CD4-positive, alpha-beta T cell treated with Interleukin-17A for 4 hours (primary cell): ENCODE measurements at places on chromosomes 3 and 15.

DNA sequence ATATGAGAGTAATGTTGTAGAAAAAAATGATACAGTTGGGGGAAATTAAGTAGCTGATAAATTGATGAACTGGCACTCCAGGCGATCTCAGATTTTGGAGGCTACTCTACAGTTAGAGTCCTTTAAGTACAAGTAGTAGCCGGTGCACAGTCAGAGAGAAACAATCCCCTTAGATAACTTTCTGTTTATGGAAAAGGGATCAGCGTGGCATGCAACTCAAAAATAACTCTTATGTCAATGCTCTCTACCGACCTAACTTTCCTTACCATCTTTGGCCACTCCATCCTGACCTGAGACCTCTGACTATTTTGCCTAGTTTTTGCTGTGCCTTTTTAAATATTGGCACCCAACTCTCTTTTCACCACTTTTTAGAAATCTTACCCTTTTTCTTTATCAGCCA is 299.6 kb downstream of the UNC13C start:
- DNase-seq, result no peak

DNA sequence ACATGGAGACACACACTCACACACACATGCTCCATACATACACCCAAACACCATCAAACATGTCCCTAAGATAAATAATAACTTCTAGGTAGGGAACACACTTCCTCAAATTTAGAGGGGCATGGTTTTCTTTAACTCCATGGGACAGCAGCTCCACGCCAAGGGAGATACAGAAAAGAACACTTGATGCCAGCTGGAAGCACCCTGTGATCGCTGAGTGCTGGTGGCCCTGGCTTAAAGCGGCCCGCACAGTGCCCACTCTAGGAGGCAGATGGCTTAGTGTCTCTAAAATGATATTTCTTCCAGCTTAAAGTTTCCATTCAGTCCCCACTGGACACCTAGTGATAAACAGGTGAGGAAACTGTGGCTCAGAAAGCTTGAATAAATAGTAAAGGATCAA is 232.9 kb downstream of the UACA start:
- no peak for DNase-seq

DNA sequence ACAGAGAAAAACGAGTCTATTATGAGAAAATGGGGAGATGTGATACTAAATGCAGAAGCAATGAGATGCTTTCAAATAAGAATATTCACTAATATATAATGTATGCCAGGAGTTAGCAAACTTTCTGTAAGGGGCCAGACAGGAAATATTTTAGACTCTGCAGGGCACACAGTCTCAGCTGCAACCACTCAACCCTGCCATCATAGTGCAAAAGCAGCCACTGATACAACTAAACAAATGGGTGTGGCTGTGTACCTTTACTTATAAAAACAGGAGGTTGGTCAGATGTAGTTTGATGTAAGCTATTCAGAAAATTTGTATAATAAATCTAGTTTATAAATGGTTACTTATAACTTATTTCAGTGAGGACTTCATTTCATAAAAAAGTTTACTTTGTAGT is 78.1 kb downstream of the FBXL22 start:
- DNase-seq, result no peak

- DNase-seq, result no peak
Observed at GRCh38 chr3:50126287-50127211, 28.6 kb upstream of the SEMA3F start.

- no peak for DNase-seq
Observed at GRCh38 chr15:86608461-86609205, 529.0 kb downstream of the AGBL1 start.

DNA sequence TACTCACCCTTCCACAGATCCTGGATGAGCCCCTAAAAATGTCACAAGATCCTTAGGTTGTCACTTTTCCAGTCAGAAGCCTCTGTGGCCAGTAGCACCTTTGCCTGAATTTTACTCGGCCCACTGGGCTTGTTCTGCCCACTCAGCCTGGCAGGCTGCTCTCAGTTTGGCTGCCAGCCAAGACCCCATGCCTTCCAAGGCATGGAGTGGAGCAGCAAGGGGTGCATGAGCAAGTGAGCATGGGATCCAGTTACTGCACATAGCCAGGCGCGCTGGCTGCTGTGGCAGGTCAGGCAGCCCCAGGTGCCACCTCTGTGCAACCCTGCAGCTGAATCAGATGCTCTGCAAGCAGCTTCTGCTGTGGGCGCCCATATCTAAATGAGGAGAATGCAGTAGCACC is 79.3 kb downstream of the CGGBP1 start:
- DNase-seq, result no peak

- peak; percentile 62 for DNase-seq
Observed at GRCh38 chr15:40493089-40493840, 22.5 kb downstream of the CHST14 start.

DNA sequence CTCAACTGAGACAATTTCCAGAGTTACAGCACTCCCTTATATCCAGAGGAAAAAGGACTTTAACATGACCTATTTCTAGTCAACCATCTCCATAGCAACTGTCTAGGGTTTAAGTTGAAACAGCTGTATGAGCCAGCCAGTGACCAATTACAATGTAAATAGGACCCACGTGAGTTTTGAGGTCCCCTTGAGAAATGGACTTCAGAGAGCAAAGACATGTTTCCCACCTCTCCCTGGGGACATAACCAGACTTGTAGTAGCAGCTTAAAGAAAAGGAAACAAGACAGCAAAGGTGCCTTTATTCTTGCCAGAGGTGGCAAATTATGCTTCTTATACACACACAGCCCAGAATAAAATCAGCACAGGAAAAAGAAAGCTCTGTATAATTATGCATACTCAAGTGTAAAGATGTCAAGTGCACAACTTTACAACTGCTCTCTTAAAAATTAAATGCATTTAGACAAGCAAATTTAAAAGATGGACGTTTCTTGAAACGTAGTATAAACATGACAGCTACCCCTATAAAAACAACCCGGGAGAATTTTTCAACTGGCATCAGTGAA is 40.2 kb downstream of the SUMF1 start:
- DNase-seq, result no peak

DNA sequence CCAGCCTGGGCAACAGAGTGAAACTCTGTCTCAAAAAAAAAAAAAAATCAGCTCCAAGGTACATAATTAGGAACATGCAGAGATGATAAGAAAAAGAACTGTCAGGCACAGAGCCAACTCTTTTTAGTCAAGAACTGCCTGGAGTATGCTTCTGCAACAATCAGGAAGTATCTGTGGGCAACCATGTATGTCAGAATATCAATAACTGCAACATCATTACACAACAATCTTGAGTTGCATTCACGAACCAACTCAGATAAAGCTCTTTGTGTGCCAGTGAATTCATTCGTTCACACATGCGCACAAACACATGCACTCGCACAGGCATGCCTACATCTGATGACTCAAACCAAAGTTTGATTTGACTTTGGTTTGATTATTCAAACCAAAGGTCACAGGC is 32.1 kb downstream of the EFHB start:
- no peak for DNase-seq

DNA sequence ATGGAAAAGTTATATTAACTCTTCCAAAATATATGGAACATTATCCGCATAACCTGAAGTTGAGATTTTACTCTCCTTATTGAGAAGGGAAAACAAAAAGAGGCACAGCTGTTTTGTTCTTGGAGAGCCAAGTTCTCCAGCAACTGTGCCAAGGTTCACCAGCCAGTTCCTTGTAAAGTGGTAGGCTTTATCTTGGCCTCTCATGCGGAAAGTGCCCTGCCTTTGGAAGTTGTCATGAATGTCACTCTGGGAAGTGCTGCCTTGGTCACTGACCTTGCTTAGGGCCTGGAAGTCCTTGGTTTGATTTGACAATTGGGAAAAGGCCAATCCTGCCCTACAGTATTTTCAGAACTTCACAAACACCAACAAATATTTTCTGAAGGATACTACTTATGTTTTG is 44.2 kb upstream of the THRB start:
- no peak for DNase-seq

- DNase-seq, result no peak
Observed at GRCh38 chr15:93980261-93980911, 251.0 kb upstream of the MCTP2 start.

GRCh38 chr3:148697306-148698189 is at the start of gene AGTR1:
Gene AGTR1 (plus strand): TSS chr3:148697903. CDS start chr3:148741036, 43,133 bp downstream.
- DNase-seq, result no peak

- no peak for DNase-seq
Observed at GRCh38 chr15:66563126-66563525, 2.7 kb downstream of the LCTL start.

- no peak for DNase-seq
Observed at GRCh38 chr15:89900849-89901248, 7.1 kb upstream of the AP3S2 start.

DNA sequence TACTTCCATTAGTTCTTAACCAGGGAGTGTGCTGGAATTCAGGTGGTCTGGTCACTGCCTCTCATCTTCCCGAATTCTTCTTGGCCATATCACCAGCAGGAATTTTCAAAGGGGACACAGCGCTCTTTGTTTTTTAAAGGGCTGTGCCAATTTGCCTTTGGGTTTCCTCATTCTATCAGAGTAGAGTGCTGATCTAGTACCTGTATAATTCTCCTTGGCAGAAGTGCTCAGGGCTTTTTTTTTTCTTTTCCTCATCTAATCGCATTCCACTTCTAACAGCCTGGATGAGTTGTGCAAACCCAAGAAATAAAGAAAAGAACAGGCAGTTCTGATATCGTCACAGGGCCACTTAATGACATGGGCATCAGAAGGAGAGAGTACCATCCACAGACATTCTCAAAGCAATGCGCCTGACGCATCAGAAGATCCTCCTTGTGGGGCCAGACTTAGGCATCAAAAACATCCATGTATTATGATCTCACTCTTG is 121.0 kb downstream of the ASB7 start:
- DNase-seq, result no peak

DNA sequence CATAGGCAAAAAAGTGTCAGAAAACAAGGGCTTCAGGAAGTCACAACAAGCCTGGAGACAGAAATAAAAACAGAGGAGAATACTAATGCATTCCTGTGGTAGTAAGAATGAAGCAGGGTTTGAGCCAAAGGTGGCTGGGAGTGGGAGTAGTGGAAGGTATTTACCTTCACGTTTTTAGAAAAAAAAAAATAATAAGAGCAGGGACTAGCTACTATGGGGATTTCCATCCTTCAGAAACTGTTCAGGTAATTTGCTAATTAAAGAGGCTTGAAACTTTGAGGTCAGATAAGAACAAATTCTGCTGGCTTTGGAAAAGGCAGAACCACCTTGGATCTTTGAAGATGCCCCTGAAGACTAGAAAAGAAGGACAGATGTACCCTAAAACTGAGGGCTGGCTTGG is 18.4 kb downstream of the ILDR1 start:
- no peak for DNase-seq

- DNase-seq, result no peak
Observed at GRCh38 chr3:46619845-46620778, 7.8 kb downstream of the FAM240A start.

GRCh38 chr3:156040041-156040440 is 80.3 kb upstream of the KCNAB1 start:
- DNase-seq, result no peak

GRCh38 chr15:53739651-53740050 is 19.8 kb downstream of the WDR72 start:
- DNase-seq, result no peak

DNA sequence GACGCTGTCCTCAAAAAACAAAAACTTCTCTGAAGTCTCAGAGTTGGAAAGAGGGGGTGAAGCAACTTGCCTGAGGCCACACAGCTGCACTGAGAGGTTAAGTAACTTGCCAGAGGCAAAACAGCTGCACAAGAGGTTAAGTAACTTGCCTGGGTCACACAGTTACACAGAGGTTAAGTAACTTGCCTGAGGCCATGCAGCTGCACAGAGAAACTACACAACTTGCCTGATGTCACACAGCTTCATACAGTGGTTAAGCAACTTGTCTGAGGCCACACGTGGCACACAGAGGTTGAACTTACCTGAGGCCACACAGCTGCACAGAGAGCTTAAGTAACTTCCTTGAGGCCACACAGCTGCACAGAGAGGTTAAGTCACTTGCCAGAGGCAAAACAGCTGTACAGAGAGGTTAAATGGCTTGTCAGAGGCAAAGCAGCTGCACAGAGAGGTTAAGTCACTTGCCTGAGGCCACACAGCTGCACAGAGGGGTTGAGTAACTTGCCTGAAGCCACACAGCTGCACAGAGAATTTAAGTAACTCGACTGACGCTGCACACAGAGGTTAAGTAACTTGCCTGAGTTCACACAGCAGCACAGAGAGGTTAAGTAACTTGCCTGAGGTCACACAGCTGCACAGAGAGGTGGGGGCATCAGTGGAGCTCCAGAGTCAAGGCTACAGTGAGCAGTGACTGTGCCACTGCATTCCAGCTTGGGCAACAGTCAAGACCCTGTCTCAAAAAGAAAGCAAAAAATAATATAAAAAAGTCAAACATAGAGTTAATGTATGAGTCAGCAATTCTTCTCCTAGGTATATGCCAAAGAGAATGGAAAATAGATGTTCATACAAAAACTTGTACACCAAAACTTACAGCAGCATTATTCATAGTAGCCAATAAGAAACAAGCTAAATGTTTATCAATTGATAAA is 12.0 kb upstream of the ACAD9 start:
- no peak for DNase-seq

GRCh38 chr15:68408971-68409370 is 23.0 kb downstream of the ITGA11 start:
- no peak for DNase-seq

DNA sequence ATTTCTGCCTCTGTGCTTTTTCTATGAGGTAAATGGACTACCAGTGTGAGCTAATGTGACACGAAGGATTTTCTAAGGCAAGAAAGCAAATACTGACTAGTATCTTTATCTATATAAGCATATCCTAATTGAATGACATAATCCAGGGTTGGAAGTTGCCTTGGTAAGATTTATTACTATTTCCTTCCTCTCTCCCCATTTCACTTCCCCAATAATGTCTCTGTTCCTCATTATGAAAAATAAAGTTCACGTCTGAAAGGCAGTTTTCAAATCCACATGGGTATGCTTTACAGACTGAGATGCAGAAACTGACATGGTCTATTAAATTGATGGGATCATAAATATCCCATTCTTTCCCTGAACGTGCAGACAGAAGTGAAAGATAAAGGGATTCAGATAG is 86.0 kb downstream of the DTWD1 start:
- no peak for DNase-seq

DNA sequence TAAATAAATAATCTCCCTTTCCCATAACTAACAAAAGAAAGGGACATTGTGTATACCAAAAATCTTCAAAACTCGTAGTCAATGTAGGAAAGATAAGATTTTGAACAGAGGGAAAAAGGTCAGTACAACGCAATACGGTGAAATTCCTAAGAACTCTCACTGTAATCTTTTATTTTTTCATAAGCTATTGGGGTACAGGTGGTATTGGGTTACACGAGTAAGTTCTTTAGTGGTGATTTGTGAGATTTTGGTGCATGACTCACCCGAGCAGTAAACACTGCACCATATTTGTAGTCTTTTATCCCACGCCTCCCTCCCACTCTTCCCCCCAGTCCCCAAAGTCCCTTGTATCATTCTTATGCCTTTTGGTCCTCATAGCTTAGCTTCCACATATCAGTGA is 718.0 kb downstream of the TBL1XR1 start:
- no peak for DNase-seq

- no peak for DNase-seq
Observed at GRCh38 chr15:63931556-63931955, 97.8 kb upstream of the HERC1 start.

- DNase-seq, result no peak
Observed at GRCh38 chr3:122745369-122746021, 48.1 kb downstream of the HSPBAP1 start.

- no peak for DNase-seq
Observed at GRCh38 chr3:24088782-24089181, 143.7 kb downstream of the NR1D2 start.

GRCh38 chr15:65400760-65401610 is 21.8 kb downstream of the IGDCC4 start:
- peak; percentile 49 for DNase-seq
